ENCODE measurements at places on chromosomes 2 and 18.

- H3K36me3 ChIP-seq, result no peaks in the 10 kb centered on the region
- no peak overlapping the region for H3K27ac ChIP-seq
- no peak for DNase-seq
- no peaks in the 10 kb centered on the region for H3K4me1 ChIP-seq
Measured at GRCh38 chr2:23509103-23509502, 124.1 kb downstream of the KLHL29 start.

DNA sequence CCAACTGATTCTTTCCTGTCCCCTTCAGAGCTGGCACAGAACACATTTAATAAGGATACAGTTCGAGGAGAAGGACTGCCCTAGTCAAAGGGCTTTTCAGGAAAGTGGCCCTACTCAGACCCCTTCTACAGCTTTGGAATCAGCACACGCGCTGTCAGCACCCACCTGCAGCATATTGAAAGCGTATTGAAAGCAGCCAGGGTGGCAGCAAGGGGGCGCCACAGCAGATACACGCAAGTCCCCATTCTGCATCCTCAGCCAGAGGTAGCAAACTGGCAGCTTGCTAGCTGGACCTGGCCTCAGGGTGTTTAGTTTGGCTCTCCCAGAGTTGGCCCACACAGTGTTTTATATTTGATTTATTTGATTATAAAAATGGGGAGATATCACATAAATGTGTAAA lies 101.0 kb upstream of the NT5C1B start:
- no peaks in the 10 kb centered on the region for H3K27me3 ChIP-seq
- H3K36me3 ChIP-seq, result no peaks in the 10 kb centered on the region
- no peak overlapping the region for H3K4me3 ChIP-seq
- no peaks in the 10 kb centered on the region for H3K4me1 ChIP-seq
- no peak for DNase-seq
- no peak overlapping the region for H3K27ac ChIP-seq

DNA sequence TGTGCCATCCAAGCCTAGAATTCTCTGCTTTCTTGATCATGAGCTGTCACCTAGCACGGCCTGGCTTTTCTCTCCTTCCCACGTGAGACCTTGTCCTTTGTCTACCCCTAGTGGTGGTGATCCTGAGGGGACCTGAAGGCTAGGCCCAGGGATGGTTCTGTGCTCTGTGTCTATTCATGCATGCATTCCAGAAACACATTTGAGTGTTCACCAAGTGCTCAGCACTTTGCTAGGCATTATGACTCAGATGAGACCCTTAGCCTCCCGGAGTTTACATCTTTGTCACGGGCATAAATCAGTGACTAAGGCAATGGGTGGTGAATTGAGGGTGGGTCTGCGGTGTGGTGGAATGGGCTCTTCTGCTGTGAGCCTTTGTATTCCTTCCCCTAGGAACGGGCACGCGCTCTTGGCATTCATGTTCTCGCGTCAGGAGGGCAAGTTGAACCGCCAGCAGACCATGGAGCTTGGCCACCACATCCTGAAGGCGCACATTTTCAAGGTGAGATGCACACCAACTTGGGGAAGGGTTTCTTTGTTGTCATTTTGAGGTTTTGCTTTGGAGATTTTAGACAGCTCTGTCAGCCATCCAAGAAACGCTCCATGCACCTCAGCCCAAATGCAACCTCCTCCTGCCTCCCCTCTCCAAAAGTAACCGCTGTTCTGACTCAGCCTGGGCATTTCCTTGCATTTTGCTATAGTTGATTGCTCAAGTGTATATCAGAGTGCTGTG lies 100.9 kb downstream of the WDSUB1 start:
- no peaks in the 10 kb centered on the region for H3K27me3 ChIP-seq
- no peak for DNase-seq
- H3K4me1 ChIP-seq, result no peaks in the 10 kb centered on the region
- H3K36me3 ChIP-seq, result no peaks in the 10 kb centered on the region
- H3K4me3 ChIP-seq, result no peak overlapping the region

DNA sequence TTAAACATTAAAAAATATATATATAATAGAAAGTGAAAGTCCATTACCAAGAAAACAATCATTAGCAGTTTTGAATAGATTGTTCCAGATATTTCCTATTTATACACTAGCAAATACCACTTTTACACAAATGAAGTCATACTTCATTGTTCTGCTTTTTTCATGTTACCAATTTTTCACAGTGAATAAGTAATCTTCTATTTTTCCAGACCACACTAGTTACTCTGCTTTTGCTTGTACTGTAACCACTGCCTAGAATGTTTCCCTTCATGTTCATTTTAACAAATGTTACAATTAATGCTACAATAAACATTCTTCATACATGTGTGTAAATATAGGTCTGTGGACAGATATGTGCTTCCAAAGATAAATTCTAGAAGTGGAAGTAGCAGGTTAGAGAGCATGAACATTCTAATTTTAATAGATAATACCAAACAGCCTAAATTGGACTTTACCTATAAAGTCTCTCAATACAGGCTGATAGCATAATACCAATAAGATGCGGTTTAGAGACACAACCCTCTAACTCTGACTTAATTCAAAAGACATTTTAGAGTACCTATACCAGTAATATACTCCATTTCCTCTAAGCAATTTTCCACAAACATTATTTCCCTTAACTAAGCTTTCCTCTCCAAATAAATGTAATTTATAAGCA lies 17.0 kb downstream of the ITSN2 start:
- H3K27me3 ChIP-seq, result no peaks in the 10 kb centered on the region
- no peaks in the 10 kb centered on the region for H3K36me3 ChIP-seq
- no peak for DNase-seq

- no peaks in the 10 kb centered on the region for H3K4me1 ChIP-seq
- no peak overlapping the region for H3K27ac ChIP-seq
- no peaks in the 10 kb centered on the region for H3K36me3 ChIP-seq
- H3K4me3 ChIP-seq, result no peak overlapping the region
- peak; percentile 40 for DNase-seq
Measured at GRCh38 chr2:239015218-239015900, 167.5 kb downstream of the TWIST2 start.

DNA sequence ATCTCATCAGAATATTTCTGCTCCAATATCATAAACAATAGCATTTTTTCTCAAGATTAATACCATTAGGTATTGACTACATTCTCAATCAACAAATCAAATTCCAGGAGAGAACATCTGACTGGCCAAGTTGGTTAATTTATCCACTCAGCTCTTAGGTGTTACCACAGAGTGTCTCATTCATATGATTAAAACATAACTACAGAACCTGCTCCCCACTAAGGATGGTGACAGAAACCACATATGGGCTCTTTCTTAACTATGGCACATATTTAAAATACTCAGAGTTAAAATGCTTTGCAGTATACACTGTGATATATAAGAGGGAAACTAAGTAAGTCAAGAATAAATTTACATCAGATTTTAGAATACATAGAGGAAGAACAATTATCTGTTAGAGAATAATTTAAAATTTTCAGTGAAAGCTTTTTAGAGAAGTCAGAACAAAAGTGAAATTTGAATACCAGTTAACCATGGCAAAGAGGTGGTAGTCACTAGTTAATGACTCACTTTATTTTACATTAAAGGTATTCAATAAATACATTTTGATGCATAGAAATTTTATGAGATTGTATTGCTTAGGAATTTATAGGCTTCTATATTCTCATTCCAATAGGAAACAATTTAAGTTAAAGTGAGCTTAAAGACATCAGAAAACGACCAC lies 1120.8 kb upstream of the TMEFF2 start:
- H3K36me3 ChIP-seq, result no peaks in the 10 kb centered on the region
- no peak for DNase-seq
- no peaks in the 10 kb centered on the region for H3K27me3 ChIP-seq
- no peak overlapping the region for H3K27ac ChIP-seq
- H3K4me3 ChIP-seq, result no peak overlapping the region
- H3K4me1 ChIP-seq, result no peaks in the 10 kb centered on the region

GRCh38 chr18:27185025-27185763 lies at the start of gene CHST9:
Gene CHST9 (minus strand): TSS chr18:27185308. CDS start chr18:27142809, 42,499 bp downstream.
- no peak for DNase-seq
- H3K36me3 ChIP-seq, result no peaks in the 10 kb centered on the region
- peak within 1 kb of the TSS; percentile 72 for H3K4me3 ChIP-seq

GRCh38 chr18:12417687-12418086 lies 10.0 kb downstream of the PRELID3A start:
- H3K27me3 ChIP-seq, result no peaks in the 10 kb centered on the region
- no peak for DNase-seq
- H3K4me1 ChIP-seq, result no peaks in the 10 kb centered on the region
- H3K27ac ChIP-seq, result peak overlapping the region; percentile 1

DNA sequence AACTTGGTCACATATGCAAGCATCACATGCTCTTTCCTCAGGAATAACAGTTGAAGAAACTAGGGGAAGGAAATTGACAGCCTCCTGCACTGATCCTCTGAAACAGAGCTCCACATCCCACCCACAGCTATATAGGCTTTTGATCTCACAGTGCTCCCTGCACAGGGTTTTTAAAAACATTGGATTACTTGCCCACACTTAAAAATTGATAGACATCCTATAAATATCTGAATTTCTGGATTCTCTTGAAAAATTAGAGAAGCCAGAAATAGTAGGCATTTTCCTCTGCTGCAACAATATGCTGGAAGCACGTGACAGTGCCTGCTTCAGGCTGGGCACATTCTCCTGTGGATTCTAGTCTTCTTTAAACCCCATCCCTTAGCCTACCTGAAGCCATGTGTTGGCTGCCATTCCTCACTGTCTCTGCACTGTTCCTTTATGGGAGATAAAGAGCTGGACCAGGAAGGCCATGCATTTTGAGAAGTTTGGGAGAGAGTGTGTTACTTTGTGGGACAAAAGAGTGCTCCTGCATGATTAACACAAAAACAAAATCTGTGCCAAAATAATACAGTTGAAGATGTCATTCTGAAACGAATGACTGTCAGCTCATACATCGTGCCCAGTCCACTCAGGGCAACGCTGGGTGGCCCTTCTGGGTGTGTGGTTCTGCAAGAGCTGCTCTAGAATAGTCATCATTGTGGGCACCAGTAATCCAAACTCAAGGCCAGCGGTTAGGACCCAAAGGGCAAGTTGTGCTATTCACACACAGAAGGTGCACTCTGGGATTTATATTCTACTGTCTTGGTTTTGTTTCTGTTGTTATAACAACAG lies 59.8 kb downstream of the GYPC start:
- H3K27ac ChIP-seq, result no peak overlapping the region
- H3K4me1 ChIP-seq, result no peaks in the 10 kb centered on the region
- H3K27me3 ChIP-seq, result no peaks in the 10 kb centered on the region
- H3K36me3 ChIP-seq, result no peaks in the 10 kb centered on the region
- H3K4me3 ChIP-seq, result no peak overlapping the region
- DNase-seq, result no peak

GRCh38 chr2:120820953-120821279 lies 85.2 kb downstream of the GLI2 start:
- H3K27ac ChIP-seq, result peak overlapping the region; percentile 14
- no peaks in the 10 kb centered on the region for H3K27me3 ChIP-seq
- no peak overlapping the region for H3K4me3 ChIP-seq
- no peaks in the 10 kb centered on the region for H3K36me3 ChIP-seq
- no peak for DNase-seq

DNA sequence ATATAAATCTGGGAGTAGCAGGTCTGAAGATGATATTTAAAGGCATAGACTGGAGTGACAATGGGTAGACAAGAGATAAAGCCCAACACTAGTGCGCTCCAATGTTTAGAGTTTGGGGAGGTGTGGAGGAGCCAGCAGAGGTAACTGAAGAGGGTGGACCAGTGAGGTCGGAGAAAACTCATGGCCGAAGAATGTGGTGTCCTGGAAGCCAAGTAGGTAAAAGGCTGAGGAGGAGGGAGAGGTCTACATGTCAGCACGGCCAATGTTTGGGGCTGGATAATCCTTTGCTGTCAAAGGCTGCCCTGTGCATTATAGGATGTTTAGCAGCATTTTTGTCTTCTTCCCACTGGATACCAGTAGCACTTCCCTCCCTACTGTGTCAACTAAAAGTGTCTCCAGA lies 78.8 kb upstream of the KCNE4 start:
- no peak overlapping the region for H3K27ac ChIP-seq
- H3K27me3 ChIP-seq, result no peaks in the 10 kb centered on the region
- H3K4me3 ChIP-seq, result no peak overlapping the region
- H3K4me1 ChIP-seq, result no peaks in the 10 kb centered on the region
- DNase-seq, result no peak

- no peaks in the 10 kb centered on the region for H3K36me3 ChIP-seq
- H3K4me3 ChIP-seq, result no peak overlapping the region
- no peak for DNase-seq
- no peaks in the 10 kb centered on the region for H3K4me1 ChIP-seq
Measured at GRCh38 chr2:168465594-168465993, 9.5 kb downstream of the CERS6 start.

DNA sequence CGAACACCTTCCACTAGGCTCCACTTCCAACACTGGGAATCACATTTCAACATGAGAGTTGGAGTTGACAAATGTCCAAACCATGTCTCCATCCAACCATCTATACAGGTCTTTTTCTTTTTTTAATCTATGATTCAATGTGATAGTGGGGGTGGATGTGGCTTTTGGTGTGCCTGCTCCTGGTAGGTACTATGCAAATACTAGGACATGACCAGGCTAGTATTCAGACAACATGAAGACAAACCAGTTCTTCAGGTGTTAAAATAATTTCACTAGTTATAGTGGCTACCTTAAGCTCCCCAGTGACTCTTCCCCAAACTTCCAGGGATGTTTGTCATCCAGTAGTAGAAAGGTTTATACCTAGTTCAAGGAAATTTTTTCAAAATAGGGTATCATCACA lies 387.5 kb downstream of the CDH2 start:
- H3K36me3 ChIP-seq, result no peaks in the 10 kb centered on the region
- no peaks in the 10 kb centered on the region for H3K4me1 ChIP-seq
- H3K27ac ChIP-seq, result no peak overlapping the region
- no peaks in the 10 kb centered on the region for H3K27me3 ChIP-seq
- no peak overlapping the region for H3K4me3 ChIP-seq
- DNase-seq, result no peak

DNA sequence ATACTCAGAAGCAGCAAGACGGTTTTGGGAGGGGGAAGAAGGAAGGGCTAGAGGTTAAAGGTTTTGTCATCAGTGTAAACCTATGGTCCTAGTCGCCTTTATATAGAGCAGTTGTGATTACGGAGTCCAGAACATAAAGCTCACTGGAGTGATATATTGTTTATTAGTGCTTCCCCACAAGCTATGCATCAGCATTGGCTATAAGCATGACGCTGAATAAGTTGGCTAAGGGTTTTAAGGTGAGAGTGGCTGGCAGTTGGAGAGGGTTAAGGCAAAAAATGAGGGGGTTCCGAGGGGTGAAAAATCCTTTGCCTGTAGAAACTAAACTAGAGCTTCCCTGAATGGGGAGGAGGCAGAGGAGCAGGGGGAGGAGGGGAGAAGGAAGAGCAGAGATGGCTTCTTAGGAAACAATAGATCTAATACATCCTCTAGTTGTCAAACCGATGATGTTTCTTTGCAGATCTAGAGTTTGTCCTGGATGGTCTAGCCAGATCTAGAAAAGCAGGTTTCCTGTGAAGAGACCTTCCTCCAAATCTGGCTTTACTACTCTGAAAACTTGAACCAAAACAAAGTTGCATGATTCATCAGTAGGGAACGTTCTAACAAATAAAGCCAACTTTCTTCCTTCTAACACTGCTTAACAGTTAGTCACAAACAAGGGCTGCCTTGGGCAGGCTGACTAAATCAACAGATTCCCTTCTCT lies 2.5 kb downstream of the KLF7 start:
- H3K27ac ChIP-seq, result peak overlapping the region; percentile 100
- H3K4me1 ChIP-seq, result peaks cover 15% of the 10 kb centered on the region
- peak overlapping the region; percentile 77 for H3K4me3 ChIP-seq
- H3K27me3 ChIP-seq, result no peaks in the 10 kb centered on the region
- H3K36me3 ChIP-seq, result no peaks in the 10 kb centered on the region
- no peak for DNase-seq

All from breast epithelium (tissue), 4 donors.